ENCODE measurements at places on chromosomes 5 and 9.

DNA sequence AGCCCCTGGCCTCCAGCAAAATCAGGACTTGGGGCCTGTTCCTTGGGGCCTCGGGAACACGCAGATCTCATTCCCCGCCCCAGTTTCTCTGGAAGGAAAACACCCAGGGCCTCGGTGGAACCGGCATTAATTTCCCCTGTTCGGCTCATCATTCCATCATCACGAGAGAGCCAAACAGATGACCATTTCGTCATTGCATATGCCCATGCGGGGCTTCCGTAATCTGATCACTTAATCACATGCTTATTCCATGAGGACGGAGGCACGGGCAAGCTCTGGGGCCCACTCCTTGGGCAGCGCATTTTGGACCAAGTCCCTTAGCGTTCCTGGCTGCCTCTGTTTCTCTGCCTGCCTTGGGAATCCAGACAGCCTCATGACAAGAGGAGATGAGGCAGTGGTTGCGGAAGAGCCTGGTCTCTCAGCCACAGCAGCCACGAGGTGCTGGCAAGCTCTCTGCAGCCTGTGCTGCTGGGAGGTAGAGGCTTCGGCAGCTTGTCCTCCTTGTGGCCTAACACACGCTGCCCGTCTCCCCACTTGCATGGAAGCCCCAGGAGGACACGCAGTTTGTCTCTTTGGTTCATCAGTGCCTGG lies 65.0 kb upstream of the IER5L start:
- peak; percentile 34 for DNase-seq

GRCh38 chr9:81574405-81574804 lies 114.9 kb downstream of the TLE1 start:
- no peak for DNase-seq

- no peak for DNase-seq
Measured at GRCh38 chr9:22052376-22052945, 43.4 kb upstream of the CDKN2B start.

DNA sequence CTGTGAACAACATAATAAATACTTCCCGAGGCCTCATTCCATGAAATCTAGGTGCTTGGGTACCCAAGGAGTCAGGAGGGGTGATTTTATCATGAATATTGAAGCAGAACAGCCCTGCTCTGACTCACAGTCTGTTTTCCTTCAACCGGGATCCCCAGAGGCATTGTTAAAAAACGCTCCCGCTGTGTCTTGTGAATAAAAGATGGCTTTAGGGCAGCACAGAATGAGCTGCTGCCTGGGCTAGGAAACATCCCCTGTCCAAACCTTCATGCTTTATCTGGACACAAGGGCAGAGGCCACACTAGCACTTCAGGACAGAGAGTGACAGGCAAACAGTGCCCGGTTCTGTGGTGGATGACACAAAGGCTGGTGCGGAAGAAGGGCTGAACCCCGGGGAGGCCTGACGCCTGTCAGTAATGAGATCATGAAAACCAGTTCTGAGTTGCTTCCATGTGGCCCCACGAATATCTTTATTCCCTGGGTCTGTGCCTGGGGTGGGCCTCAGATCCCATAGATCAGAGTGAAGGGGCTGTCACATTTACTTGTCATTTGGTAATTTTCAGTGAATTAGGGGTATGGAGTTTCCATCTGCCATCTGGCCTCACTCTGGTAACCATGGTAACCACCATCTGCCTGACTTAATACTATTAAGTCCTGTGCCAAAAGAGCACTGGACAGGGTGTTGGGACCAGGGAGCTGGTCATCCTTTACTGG lies 2.6 kb downstream of the IGFBPL1 start:
- DNase-seq = no peak

DNA sequence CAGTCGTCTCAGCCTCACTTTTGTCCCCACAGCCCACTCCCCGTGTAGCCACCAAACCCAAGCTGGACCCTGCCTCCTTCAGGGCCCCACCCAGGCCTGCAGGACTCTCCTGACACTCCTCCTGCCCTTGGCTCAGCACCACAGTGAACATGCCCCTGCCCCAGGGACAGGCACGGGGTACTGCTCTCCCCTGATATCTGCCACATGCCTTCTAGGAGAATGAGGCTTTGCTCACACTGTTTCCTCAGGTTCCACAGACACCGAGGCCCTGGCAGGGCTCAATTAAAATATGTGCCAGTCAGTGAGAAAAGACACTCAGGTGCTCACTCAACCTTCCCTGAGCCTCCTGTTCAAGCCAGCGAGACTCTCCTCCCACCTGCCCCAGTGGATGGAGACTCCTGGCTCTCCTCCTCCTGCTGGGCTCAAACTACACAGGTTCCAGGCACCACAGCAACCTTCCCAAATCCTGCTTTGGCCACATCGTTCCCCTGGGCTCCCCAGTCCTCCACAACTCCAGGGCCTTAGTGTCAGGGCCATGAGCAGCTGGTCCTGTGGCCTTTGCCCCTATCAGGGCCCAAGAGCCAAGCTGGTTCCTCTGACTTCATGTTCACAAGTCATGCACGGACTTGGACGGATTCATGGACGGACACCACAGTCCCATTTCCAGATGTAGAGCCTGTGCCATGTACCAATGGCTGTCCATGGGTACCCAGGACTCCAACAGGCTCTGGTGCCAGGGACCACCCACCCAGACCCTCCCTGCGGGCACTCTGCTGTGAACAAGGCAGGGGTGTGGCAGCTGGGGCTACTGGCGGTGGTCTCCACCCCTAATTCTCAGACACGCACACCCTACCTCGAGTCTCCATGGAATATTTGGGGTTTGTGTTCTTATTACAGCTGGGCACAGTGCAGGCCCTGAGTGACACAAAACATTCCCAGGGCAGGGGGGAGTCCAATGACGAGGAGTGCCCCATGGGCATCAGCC lies 36.6 kb downstream of the BICD2 start:
- no peak for DNase-seq

- DNase-seq = no peak
Measured at GRCh38 chr9:79559495-79560181, 12.1 kb upstream of the TLE4 start.

- DNase-seq = no peak
Measured at GRCh38 chr5:107501965-107502675, 168.6 kb downstream of the EFNA5 start.

- DNase-seq = peak; percentile 50
Measured at GRCh38 chr5:75566710-75567309, 44.4 kb upstream of the ANKDD1B start.

GRCh38 chr9:4838189-4838546 lies 45.4 kb downstream of the RCL1 start:
- DNase-seq = no peak

GRCh38 chr9:136644593-136645351 lies 17.9 kb upstream of the EGFL7 start:
- no peak for DNase-seq

GRCh38 chr9:137977571-137978261 lies 100.1 kb downstream of the CACNA1B start:
- no peak for DNase-seq

DNA sequence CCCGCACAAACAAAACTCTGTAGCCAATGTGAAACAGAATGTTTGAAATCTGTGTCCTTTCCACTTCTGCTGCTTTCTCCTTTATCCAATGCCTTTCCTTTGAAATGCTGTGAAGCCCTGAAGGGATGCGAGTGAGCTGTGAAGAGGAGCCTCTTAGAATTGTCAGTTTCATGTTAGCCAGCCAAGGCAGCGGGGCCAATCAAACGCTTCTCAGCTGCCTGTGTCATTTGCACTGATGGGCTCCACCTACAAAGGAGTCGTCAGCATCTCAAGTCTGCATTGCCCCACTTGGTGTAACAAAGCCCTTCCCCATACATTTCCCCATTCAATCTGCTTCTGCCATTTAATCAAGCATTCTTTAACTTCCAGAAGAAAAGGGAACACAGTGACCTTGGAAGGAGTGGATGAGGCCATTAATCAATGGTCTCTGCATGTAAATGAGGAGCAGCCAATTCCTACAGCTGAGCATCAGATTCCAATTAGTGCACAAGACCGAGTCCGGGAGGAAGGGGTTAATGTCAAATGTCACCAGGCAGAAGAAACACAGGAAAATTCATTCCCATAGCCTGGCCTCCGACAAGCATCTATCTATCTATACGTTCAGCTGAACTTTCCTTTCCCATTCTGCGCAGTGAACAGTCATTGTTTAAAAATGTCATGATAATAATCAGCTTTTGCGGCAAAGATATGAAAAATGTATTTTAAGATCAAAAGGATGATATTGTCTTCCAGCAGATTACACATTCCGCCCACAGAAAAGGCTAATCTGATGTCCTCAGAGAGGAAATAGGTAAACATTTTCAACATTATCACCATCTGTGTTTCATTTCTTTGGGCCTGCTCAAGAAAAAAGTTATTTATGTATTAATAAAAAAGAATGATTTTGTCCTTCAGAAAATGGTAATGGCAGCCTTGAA lies 154.6 kb downstream of the FSTL4 start:
- no peak for DNase-seq

GRCh38 chr5:124860291-124860655 lies 113.8 kb upstream of the ZNF608 start:
- no peak for DNase-seq

DNA sequence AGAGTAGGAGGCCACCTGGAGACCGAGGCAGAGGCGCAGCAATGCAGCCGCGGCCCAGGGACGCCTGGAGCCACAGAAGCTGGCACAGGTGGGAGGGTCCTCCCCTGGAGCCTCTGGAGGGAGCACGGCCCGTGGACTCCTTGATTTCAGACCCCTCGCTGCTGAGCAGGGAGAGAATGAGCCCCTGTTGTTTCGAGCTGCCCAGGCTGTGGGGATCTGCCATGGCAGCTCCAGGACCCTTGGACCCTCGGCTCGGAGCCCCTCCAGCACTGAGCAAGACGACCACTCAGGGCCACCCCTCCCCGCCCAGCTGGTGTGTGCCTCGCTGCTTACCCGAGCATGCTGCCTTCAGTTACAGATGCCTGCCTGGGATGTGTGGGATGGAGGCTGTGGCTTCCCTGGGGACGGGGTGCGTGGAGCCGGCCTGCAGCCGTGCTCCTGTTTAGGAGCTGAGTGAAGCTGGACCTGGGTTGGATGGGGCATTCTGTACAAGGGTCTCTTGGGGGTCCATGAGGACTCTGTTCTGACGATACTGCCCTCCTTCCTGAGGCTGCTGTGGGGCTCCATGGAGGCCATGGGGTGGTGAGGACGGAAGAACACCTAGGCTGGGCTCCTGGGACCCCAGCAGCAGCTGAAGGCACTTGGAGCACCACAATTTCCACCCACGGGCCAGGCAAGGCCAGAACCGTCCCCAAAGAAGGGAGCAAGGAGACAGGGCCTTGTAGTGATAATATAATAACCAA lies 115.1 kb upstream of the LPCAT1 start:
- no peak for DNase-seq

DNA sequence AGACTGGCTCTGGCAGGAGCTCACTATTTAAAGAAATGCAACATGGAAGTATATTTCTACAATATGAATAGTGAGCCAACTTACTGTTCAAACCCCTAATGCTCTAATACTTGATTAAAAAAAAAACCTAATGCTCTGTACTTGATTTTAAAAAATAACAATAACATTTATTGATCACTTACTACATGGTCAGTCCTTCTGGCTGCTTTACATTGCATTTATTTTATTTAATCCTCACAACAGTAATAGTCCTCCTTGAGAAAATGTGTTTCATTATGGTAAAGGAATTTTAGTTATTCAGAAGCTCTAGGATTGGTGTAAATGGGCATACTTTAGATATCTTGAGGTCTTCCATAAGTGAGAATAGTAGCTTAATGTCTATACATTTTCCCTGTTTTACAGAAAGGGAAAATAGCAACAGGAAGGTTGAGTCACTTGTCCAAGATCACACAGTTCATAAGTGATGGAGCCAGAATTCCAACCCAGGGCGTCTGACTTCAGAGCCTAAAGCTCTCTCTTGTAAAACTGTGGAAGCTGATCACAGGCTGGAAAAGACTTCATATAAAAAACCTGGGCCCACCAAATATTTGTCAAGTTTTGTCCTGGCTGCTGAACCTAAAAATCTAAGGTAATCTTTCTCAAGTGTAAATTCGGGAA lies 1.0 kb downstream of the STARD4 start:
- no peak for DNase-seq

DNA sequence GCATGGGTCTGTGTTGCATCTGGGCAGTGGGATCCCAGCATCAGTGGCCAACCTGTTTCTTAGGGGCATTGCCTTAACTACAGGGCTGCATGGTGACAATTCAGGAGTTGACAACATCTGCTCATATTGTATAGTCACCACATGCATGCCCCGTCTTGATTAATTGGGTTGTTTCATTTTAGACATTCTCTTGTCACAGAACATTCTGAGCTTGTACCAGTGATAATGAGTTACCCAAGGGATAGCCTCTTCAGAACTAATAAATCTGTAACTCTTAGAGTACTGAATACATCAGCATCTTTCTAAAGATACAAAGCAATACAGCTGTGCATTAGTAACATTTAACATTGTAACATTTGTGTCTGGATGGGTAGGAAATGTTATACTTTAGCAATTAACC lies 426.5 kb upstream of the CD180 start:
- DNase-seq = no peak

DNA sequence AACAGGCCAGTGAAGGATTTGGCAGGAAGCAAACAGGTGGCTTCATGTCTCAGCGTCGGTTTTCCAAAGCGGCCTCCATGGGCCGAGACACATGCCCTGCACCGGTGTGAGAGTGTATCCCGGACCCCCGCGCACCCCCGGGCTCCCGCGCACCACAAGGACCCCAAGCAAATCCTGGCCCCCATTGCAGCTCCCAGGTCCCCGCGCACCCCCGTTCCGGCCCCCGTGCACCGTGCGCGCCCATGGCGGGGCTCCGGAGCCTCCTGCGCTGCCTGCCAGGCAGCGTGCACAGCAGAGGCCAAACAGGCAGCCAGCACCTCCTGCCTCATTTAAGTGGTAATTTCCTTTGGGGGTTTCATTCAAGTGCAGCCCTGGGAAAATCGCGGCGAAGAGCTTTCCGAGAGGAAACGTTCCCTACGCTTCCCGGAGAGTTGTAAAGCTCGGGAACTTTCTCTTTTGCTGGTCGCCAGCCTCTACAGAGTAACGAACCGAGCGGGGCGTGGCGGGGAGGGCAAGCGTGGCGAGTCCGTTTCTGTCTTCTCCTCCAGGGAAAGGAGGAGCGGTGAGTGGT lies 145.5 kb upstream of the SLC24A2 start:
- DNase-seq = no peak

GRCh38 chr5:126031989-126032716 lies 391.1 kb upstream of the GRAMD2B start:
- DNase-seq = no peak

DNA sequence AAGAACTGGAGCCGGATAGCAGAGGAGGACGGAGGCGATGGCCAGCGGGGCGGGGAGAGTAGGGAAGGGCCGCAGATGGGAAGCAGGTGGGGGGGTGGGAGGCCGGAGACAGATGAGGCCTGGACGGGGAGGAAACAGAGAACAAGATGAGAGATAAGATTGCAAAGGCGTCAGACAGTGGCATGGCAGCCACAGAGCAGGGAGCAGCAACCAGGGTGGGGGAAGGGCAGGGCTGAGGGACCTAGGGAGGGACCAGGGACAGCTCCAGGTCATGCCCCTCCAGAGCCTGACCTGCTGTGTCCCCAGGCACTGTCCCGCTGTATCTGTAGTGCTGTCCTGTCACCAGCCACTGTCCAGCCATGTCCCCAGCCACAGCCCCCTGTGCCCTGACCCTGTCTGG lies 49.6 kb upstream of the LMX1B start:
- DNase-seq = no peak

- no peak for DNase-seq
Measured at GRCh38 chr5:10801931-10802666, 41.1 kb upstream of the DAP start.

All from right lung (tissue), 10 donors.